Kasumi-1 (cell line): ENCODE measurements at places on chromosomes 11 and 22.

- no peak for DNase-seq
Observed at GRCh38 chr11:1005928-1006327, 30.6 kb downstream of the MUC6 start.

DNA sequence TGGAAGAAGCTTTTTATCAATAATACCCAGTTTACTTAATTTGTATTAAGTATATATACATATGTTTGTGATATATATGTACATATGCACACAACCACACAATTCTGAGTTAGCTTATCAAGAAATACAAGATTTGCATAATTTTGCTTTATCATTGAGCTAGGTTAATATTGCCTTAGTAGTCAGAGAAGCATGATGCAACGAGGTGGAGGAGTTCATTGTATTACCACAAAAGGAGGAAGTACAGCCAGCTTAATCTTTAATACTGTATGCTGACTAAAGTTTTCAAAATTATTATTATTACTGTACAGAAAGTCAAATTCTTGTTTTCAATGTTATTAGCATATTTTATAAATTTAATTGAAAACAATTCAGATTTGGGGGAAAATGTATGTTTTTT lies 278.4 kb upstream of the PDGFD start:
- DNase-seq, result peak; percentile 92

- no peak for DNase-seq
Observed at GRCh38 chr22:45726081-45726480, 54.4 kb downstream of the ATXN10 start.

GRCh38 chr11:79458709-79459108 lies 17.9 kb upstream of the TENM4 start:
- DNase-seq, result no peak

DNA sequence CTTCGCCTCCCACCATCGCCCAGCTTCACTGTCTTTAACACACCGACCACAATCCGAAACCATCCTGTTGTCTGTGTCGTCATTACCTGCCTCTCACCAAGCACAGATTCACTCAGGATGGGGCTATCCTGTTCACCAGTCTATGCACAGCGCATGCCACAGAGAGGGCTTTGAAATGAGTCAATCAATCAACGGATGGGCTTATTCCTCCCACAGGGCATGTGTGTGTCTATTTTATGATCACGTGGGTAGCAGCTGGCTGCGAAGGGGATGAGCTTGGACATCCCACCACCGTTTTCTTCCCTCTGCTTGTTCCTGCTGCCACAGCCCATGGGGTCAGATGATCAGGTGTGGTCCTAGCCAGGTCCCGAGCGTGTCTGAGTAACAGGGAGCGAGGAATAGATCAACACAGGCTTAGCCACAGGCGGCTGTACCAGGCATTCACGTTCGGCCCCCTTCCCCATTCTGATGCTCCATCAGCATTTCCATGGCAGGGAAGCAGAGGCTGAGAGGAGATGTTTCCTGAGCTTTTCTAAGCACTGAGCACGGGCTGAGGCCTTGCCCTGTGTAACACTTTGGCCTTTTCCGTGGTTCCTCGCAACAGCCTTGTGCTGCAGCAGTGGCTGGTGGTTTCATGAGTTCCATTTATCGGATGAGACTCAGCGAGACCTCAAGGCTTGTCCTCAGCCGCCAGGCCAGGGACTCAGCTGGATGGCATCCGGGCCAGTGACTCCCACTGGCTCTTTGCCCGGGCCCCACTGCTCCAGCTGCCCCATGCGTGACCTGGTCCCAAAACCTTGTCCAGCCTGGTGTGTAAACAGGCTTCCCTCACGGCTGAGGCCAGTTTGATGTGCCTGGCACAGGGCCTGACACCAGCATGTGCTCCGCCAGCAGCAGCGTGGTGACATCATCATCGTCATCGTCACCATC lies 48.1 kb upstream of the FGF3 start:
- DNase-seq, result no peak

- DNase-seq, result no peak
Observed at GRCh38 chr22:19749876-19750275, 10.7 kb upstream of the TBX1 start.

DNA sequence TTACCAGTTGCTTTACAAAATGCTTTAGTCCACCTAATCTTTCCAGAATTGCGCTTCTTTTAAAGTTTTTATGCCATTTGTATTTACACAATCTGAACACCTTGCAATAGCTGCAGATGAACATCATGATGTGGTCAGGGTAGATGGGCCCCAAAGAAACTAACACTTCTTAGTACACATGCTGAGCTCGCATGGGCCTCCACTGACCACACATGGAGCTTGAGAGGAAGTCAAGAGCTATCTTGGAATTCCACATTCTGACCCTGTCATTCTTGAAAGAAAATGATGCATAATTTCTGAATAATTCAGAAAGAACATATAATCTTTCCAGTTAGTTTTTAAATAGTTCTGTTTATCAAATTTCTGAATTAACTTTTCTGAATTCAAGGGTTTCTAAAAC lies 7.7 kb downstream of the LIPT2 start:
- no peak for DNase-seq

GRCh38 chr11:70423523-70424505 lies 25.5 kb downstream of the CTTN start:
- DNase-seq, result no peak

- no peak for DNase-seq
Observed at GRCh38 chr22:36762687-36763260, 13.1 kb downstream of the IFT27 start.

GRCh38 chr11:115463606-115464005 lies 40.6 kb downstream of the CADM1 start:
- no peak for DNase-seq

- DNase-seq, result no peak
Observed at GRCh38 chr22:30887453-30887852, 81.1 kb downstream of the MORC2 start.

- DNase-seq, result no peak
Observed at GRCh38 chr11:11722861-11723260, 101.1 kb upstream of the GALNT18 start.

DNA sequence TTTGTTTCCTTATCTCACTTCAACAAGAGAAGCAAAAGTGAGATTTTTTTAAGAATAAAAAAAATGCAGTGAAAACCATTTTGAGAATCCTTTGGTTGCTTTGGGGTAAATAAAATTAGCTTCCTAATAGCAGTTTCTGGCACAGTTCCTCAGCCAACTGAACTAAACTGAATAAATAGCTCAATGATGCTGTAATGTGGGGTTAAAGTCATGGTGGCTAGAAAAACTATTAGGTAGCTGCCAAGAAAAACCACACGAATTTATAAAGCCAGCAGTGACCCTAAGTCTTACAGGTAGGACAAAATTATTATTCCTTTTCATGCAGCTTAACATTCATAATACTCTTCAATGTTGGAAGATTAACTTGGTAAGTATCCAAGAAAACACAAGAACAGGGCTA lies 142.4 kb downstream of the APIP start:
- DNase-seq, result no peak

GRCh38 chr22:48921411-48921903 lies 906.2 kb downstream of the BRD1 start:
- no peak for DNase-seq

- DNase-seq, result no peak
Observed at GRCh38 chr22:19793661-19794310, 33.2 kb downstream of the TBX1 start.

GRCh38 chr22:26170795-26171580 lies 1.7 kb downstream of the SEZ6L start:
- DNase-seq, result no peak

DNA sequence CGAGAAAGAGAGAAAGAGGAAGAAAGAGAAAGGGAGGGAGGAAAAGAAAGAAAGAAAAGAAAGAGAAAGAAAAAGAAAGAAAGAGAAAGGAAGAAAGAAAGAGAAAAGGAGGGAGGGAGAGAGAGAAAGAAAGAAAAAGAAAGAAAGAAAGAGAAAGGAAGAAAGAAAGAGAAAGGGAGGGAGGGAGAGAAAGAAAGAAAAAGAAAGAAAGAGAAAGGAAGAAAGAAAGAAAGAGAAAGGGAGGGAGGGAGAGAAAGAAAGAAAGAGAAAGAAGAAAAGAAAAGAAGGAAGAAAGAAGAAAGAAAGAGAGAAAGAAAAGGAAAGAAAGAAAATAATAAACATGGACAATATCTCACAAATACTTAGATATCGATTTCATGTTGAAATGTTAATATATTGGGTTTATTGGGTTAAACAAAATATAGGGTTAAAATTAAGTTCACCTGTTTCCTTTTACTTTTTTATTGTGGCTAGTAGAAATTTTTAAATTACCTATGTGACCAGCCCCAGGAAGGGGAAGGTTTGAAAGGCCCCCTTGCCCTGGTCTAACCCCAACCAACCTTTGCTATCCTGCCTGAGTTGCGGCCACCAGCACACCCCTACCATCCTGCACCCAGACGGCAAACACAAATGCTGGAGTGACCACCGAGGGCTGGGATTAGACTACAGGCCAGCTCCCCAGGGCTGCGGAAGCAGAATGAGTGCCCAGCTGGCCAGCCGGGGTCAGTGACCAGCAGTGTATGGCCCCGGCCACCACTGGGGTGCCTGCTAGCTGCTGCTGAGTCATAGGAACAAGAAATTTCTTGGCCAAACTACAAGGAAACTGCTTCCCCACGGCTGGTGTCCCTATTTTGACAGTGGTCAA lies 81.0 kb upstream of the FGF3 start:
- DNase-seq, result no peak

GRCh38 chr22:36577019-36577418 lies 48.1 kb upstream of the EIF3D start:
- no peak for DNase-seq

GRCh38 chr22:37552524-37553163 lies 7.6 kb upstream of the CDC42EP1 start:
- no peak for DNase-seq

- DNase-seq, result no peak
Observed at GRCh38 chr11:112087212-112087611, 539 bp downstream of the SDHD start.

GRCh38 chr22:17808693-17809403 lies 34.6 kb upstream of the BID start:
- no peak for DNase-seq

- no peak for DNase-seq
Observed at GRCh38 chr11:94002226-94002625, 18.9 kb upstream of the HEPHL1 start.

DNA sequence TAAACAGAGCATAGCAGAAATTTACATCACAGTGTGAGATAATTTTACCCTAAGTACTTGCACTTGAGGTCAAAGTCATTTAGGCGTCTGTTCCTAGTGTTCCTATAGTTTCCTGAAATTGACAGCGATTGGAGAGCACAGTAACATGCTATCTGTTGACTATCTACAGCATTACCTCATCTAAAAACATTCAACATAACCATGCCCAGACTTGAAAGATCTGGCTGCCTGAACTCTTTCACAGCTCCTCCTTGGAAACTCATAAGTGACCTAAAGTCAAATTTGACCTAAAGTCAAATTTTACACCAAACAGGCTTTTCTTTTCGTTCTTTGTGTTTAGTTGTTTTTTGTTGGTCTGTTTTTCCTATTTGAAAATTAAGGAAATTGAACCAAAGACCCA lies 233.8 kb upstream of the UBASH3B start:
- DNase-seq, result no peak

- no peak for DNase-seq
Observed at GRCh38 chr11:134313821-134314607, 17.8 kb upstream of the GLB1L2 start.

DNA sequence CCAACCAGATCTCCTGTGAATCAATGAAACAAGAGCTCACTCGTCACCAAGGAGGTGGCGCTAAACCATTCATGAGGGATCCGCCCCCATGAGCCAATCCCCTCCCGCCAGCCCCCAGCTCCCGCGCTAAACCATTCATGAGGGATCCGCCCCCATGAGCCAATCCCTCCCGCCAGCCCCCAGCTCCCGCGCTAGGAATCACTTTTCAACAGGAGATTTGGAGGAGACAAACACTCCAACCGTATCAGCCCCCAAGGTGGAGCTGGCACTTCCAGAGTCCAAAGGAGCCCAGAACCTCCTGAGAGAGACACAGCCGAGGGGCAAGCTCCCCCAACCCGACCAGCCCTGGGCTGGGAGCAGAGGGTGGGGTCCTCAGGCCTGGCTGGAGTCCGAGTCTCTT lies 40.9 kb upstream of the PRR5 start:
- DNase-seq, result no peak

DNA sequence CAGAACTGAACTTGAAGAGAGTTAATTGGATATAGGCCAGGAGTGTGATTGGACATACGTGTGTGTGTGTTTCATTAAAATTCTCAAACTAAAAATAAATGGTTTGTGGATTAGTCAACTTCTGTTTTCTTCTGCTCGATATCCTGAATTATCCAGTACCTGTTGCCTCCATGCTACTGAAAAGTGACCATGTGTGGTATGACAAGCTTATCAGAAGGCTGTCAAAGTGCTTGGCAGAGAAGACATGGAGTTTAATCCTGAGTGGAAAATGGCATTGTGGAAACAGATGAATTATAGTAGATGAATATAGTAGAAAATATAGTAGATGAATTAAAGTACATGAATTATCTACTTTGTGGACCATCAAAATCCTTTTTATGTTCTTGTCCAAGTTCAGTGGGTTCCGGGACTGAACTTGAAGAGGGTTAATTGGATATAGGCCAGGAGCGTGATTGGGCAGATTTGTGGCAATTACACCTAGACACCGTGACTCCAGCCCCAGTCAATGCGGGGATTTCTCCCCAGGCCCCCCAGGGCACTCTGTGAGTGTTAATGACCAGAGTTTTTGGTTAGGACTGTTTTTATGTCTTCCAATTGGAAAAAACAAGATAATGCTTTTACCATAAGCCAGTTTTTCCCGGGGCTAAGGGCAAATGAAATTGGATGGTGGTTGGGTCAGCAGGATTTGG lies 30.1 kb downstream of the GRAMD1B start:
- no peak for DNase-seq

DNA sequence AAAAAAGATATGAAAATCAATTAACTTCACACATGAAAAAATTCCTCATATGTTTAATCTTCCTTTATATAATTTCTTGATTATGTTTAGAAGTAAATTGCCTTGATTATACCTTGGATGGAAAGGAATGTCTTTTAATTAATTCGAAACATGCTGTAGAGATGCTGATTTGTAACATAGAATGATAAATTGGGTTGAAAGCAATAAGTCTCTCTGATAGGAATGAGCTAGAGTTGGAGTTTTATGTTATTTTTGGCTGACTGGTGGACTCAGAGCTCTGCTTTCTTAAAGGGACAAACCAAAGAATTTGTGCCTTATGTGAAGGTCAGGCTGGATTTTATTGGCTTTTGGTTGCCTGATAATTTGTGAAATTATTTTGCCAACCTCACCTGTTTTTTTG lies 94.7 kb upstream of the RAG2 start:
- no peak for DNase-seq

DNA sequence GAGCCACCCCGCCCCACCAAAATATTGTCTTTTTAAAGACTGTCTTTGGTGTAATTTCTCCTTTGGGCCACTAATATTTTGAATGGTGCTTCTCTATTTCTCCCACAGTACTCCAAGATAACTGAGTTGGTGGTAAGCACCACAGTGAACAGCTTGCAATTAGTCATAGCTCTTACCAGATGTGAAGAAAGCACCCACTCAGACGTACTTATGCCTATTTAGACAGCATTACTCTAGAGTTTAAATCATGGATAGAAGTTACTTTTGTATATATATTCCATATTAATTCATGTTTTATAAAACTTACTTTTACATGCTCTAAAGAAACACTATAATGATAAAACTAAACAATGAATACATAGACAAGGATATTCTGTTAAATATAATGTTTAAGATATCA lies 12.7 kb downstream of the ANO3 start:
- no peak for DNase-seq

- no peak for DNase-seq
Observed at GRCh38 chr11:8312986-8313385, 49.3 kb upstream of the LMO1 start.

GRCh38 chr22:25570486-25570885 lies 6.0 kb downstream of the GRK3 start:
- DNase-seq, result no peak

GRCh38 chr22:32628628-32629572 lies 154.3 kb downstream of the FBXO7 start:
- DNase-seq, result no peak
